HEK293T (cell line): ENCODE measurements at places on chromosomes 3 and 15.

DNA sequence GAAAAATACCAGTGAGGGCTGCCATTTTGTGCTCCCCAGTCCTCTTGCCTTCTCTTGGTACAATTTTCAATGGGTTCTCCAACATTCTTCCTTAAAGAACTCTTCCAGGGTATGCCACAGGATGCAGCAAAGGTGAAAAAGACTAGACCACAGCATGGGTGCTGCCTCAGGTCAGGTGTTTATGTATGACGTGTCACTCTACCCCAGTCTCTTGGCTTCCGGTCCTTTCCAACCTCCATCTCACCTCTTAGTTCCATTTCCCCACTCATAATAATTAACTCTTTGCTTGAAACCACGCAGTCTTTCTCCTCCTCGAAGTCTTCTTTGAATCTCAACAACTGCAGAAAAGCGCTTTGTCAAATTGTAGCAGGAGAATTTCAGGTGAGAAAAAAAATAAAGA is 104.7 kb upstream of the TBC1D5 start:
- DNase-seq = no peak

- no peak for DNase-seq
Measured at GRCh38 chr3:177770383-177771230, 573.3 kb upstream of the TBL1XR1 start.

DNA sequence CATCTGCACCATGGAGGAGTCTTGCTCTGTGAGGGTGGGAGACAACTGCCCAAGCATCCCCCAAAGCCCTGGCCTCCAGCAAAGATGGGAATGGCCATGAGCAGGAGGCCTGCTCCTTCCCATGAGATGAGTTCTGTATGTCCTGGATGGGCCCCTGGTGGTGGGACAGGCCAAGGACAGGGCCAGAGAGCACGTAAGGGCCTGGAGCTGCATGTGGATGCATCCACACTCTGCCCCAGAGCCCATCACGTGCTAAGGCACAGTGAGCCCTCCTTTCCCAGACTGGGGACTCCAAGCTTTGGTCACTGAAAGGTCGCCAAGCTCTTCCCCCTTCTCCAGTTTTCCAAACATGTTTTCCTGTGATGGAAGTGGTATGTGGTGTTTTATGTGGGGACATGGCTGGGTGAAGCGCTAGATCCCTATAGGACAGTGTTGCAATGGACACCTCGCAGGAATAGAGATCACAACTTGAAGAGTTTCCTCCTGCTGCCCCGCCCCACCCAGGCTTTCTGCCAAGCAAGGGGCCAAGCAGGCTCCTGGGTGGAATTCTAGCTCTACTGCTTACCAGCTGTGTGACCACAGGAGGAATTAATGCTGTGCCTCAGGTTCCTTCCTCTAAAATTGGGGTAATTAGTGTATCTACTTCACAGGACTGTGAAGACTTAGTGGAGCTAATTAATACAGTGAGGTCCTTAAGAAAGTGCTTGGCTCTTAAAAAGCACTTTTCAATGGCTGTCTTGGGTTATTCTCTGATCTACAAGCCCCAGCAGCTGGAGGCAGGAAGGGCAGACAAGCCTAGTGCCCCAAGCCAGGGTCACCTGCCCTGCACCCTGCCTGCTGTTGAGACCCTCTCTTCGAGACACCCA is 106.4 kb upstream of the RPL32 start:
- peak; percentile 27 for DNase-seq

- DNase-seq = no peak
Measured at GRCh38 chr15:44490622-44491021, 46.3 kb upstream of the EIF3J start.
